CD4-positive, alpha-beta T cell treated with Interleukin-2 at 100 ng/mL for 4 hours (primary cell): ENCODE measurements at places on chromosomes 6 and 20.

DNA sequence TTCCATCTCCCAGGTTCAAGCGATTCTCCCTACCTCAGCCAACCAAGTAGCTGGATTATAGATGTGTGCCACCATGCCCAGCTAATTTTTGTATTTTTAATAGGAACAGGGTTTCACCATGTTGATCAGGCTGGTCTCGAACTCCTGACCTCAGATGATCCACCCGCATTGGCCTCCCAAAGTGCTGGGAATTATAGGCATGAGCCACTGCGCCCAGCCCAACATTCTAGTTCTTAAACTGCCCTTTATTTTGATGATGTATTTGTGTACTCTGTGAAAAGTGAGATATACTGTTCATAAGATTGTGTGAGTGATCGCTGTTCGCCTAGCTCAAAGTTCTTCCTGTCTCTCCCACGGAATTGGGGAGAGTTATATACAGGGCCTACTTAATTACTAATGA, 93.1 kb downstream of the HFE start:
- no peak for DNase-seq

- DNase-seq: no peak
Observed at GRCh38 chr6:139926711-139927110, 552.3 kb upstream of the CITED2 start.

DNA sequence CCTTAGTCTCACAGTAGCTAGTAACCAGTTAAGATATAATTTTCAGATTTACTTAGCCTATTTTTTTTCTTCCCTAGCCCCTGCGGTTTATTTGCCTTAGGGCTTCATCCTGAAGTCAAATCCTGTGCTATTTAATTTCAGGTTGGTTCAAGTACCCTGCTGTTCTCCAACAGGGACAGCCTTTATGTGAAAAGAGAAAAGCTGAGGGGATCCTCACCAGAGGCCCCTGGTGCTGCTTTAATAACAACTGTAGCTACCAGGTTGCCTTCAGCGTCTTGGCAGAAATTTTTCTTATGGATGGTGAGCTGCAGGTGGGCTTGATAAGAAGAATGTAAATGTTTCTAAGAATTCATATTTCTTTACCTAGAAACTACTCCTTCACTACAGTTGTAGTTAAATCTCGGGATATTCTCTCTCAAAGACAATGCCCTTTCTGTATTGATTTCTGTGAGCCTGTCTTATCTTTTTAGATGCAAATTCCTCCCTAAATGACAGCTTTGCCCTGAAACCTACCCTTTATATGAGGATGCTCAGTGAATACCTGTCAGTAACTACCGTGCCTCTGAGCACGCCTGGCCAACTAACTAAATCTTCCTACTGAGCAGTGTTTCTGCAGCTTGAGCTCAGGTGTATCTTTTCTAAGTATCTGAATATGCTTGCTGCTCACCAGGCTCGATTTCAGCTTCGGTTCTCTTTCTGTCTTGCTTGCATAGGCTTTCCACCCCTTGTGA, 320.5 kb downstream of the MMUT start:
- no peak for DNase-seq

GRCh38 chr6:53932516-53932915, 137.7 kb downstream of the LRRC1 start:
- no peak for DNase-seq

DNA sequence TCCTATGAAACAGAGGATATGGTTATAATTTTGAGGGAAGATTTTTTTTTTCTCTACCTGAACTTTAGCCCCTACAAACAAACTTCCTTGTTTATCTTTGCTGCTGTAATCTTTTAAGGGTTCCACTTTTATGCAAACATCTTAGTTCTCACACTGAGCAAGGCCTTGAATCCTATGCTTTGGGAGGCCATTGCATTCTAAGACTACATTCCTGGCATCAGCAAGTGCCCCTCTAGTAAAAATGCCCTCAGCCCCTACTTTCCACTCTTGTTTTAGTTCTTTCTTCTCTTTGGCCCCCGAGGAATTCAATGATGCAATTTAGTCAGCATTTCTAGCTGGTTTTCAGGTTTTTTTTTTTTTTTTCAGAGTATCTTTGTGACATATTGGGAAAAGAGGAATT, 8.1 kb upstream of the AHI1 start:
- no peak for DNase-seq

GRCh38 chr6:7938562-7939183, 28.1 kb upstream of the TXNDC5 start:
- no peak for DNase-seq

GRCh38 chr6:39091220-39091619, 23.8 kb downstream of the SAYSD1 start:
- DNase-seq: no peak

DNA sequence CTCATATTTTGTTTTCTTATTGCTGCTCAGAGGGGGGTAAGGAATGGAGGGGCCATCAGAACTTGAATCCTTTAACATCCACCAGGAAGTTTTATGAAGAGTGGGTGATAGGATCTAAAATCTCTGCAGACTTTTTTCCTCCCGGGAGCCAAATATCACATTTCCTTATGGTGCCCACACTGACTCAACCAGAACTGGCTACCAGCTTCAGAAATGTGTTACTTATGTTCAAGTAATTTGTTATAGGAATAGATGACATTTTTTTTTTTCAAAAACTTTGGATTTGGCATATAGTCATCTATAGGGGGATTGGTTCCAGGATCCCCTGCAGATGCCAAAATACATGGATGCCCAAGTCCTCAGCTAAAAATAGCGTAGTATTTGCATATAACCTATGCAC, 18.4 kb downstream of the LHFPL5 start:
- DNase-seq: no peak

DNA sequence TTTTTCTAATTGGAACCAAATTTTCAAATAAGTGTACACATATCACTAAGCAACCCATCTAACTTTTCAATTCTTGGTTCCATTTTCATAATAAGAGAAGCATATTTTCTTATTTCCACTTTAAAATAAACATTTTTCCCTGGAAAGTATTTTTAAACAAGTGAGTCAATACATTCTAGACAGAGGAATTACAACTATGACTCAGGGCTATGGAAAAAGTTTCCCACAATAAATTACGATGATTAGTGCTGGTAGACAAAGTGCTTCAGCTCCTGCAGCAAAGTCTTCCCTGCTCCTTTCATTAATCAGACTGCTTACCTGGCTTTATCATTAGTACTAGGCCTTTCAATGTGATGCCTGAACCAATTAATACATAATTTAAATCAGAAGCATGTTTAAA, 322.5 kb downstream of the HACE1 start:
- no peak for DNase-seq

DNA sequence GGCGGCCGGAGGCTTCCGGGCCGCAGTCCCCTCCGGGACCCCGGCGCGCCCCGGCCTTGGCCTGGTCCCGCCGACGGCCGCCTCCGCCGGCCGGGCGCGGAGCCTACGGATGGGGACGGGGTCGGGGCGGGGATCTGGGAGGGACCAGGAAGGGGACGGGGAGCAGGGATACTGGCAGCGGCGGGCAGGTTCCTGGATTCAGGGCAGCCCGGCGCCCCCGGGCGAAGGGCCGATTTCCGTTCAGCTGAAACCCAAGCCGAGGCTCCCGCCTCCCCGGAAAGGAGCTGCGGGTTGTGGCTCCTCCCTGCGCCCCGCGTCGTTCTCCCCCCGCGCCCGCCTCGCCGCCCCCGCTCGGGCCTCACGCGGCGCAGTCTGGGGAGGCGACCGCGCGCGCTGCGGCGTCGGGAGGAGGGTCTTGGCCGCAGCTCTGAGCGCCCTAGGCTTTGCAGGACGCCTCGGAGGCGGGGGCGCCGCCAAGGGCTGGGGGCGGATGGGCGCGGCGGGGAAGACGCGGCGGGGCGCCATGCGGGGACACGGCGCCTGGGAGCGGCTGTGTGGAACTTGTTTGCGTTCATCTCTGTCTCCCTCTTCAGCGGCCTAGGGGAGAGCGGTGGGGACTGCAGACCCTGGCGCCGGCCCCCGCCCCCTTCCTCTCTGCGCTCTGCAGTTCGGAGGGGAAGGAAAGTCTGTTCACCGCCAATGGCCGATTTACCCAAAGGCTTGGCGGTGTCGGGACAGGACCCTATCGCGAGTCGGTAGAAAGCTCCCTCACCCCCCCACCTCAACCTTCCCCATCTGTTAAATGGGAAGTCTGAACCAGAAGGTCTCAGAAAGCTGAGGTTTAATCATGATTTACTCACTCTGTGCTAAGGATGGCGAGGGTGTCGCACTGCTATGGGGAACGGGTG, 22.7 kb upstream of the TMEM181 start:
- no peak for DNase-seq

DNA sequence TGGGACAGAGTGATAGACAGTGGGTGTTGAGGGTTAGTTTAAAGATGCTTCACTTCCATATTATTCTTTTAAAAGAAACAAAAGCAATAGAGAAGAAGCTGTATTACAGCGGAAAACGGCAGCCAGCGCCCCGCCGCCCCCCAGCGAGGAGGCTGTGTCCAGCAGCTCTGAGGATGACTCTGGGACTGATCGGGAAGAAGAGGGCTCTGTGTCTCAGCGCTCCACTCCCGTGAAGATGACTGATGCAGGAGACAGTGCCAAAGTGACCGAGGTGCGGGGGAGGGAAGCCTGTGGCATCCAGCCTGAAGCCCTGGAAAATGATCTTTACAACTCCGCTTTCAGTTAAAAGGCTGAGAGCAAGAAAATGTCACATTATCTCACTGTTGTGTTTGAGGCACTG, 100.2 kb downstream of the FIG4 start:
- no peak for DNase-seq

GRCh38 chr20:63321148-63321831, 28.3 kb downstream of the COL20A1 start:
- DNase-seq: no peak

- DNase-seq: no peak
Observed at GRCh38 chr20:53032478-53032932, 60.3 kb downstream of the TSHZ2 start.

- no peak for DNase-seq
Observed at GRCh38 chr20:36432096-36432495, 109.2 kb upstream of the MYL9 start.

- DNase-seq: no peak
Observed at GRCh38 chr6:3367630-3368029, 89.2 kb downstream of the SLC22A23 start.

DNA sequence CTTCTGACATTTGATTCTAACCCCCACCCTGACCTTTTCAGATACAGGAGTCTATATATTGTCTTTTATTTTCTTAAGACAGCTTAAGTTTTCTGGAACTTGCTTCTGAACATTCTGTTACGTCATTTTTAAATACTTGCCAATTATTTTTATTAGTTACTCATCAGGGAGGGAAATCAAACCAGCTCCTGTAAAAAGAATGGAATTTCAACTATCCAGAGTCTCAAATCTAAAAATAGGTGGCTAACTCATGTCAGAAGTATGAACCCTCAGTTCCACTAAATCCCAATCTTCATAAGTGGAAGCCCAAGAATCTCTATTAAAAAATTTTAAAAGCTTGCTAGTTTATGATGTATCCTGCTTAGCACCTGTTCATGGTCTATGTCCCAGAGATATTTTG, 900.0 kb downstream of the KIF16B start:
- no peak for DNase-seq

DNA sequence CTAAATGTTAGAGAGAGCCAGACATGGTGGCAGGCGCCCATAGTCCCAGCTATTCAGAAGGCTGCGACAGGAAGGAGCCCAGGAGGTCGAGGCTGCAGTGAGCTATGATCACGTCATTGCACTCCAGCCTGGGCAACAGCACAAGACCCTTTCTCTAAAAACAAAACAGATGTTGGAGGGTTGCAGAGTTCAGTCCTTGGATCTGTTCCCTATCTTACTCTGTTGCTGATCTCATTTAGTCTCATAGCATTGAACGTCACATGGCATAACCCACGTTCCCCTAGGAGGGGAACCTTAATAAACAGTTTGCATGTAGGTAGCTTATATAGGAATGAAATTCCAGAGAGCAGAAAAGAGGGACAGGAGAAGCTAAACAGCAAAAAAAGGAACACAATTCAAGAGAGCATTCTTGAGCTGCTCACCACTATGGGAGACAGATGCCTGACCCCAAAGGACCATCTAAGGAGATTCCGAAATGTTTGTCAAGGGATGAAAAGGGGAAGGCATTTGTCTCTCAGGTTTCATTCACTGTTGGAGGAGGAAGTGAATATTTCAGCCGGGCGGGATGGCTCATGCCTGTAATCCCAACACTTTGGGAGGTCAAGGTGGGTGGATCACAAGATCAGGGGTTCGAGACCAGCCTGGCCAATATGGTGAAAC, 54.6 kb upstream of the PIM1 start:
- no peak for DNase-seq

- DNase-seq: no peak
Observed at GRCh38 chr20:13441388-13441787, 197.3 kb downstream of the TASP1 start.

GRCh38 chr6:18203786-18204185, 48.6 kb downstream of the KDM1B start:
- DNase-seq: no peak

GRCh38 chr6:37354526-37355384, 972 bp downstream of the RNF8 start:
- no peak for DNase-seq

DNA sequence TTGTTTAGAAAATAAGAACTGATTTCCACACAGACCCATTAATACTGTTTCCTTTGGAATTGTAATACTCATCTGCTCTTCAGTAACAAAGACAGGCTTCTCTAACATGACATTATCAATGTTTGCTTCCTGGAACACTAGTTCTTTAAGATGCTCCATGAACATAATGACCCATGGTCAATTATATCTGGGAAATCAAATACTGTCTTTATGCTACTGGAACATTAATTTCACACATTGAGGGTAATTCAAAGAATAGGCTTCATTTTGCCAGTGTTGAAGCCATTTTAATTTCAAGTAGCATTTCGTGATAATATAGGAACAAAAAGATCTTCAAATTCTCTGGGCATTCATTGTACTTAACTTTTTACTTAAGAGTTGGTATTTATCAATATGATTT, 80.9 kb downstream of the OPN5 start:
- no peak for DNase-seq

GRCh38 chr20:40265825-40266533, 423.1 kb downstream of the MAFB start:
- no peak for DNase-seq

- DNase-seq: no peak
Observed at GRCh38 chr20:19802099-19802491, 44.0 kb downstream of the RIN2 start.

- DNase-seq: no peak
Observed at GRCh38 chr6:33080127-33081089, 4.6 kb downstream of the HLA-DPB1 start.

- DNase-seq: peak; percentile 56
Observed at GRCh38 chr6:142856624-142857232, 88.2 kb downstream of the HIVEP2 start.

GRCh38 chr20:54048891-54049545, 21.4 kb downstream of the BCAS1 start:
- DNase-seq: no peak
